Activated CD4-positive, alpha-beta T cell treated with anti-CD3 and anti-CD28 coated beads, Interleukin-2, Interleukin-6, amounts not matched to agents 100 ng/mL and 50 ng/mL, durations not matched to agents 16 hours and 8 hours (primary cell): ENCODE measurements at places on chromosomes 6 and 20.

DNA sequence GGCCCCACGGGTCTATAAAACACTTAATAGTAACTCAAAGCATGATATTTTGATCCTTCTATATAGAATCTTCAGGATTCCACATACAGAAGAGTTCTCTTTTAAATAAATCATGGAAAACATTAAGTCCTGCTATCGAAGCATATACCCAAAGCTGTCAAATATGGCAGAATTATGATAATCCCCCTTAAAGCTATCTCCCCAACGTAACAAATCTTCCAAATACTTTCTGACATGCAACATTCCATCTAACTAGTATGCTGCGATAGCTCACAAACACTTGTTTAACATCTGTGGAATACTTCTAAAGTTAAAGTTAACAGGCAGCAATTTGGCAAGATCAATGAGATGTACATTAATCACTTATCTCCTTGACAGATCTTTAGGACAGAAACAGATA, 371.0 kb upstream of the RUNX2 start:
- no peak for DNase-seq

DNA sequence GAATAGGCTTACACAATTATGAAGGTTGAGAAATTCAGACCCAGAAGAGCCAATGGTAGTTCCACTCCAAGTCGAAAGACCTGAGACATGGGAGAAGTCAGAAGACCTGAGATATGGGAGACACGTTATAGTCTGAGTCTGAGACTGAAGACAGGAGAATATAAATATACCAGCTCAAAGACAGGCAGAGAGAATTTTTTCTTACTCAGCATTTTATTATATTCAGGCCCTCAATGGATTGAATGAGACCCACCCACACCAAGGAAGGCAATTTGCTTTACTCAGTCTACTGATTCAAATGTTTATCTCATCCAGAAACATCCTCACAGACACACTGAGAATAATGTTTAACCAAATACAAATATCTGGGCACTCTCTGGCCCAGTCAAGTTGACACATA, 693.5 kb downstream of the HDGFL1 start:
- DNase-seq: no peak

DNA sequence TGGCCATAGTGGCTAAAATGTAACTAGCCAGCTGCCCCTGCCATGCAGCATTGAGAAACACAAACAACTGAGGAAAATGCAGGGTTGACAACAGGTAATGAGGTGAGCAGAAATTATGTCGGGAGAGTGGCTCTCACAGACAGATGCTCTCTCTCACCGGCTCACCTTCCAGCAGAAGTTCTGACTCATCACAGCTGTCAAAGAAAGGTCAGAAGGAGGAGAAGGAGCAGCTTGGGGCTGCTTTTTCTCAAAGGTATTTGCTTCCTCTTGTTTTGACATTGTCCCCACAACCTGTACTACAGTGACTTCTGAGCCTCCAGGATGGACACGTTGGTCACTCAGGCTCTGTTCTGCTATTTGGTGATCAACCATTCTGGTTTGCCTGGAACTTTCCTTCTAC, 190.5 kb upstream of the HEY2 start:
- no peak for DNase-seq

DNA sequence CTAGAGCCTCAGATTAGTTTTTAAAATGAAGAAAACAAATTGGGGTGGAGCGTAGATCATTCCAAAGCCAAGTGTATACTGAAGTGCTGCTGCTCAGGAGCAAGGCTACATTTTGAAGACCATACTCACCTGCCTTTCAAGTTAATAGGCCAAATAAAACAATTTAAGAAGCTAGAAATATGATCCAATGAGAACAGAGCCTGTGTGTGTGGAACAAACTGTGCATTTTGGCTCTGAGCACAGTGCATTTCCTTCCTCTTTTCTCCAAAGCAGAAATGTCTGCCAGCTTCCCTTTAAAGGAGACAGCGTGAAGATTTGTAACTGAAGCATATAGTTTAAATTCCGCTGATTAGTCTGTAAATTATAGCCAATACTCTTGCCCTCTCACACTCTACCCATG, 3.2 kb upstream of the IFNGR1 start:
- DNase-seq: no peak

DNA sequence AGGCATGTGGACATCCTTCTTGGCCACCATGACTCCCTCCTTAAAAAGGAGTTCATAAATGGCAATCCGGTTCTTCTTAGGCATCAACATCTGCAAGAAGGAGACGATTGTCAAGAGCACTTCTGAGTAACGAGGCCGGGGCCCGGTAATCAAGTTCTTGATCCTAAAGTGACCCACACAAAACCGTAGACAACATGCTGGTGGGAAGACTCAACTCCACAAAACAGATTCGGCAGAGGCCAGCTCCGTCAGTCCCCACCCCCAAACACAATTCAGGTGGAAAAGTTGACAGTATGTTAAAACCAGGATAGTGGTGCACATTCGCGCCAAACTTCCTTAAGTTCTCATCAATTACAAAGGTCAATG, 754 bp downstream of the RPS10 start:
- no peak for DNase-seq

DNA sequence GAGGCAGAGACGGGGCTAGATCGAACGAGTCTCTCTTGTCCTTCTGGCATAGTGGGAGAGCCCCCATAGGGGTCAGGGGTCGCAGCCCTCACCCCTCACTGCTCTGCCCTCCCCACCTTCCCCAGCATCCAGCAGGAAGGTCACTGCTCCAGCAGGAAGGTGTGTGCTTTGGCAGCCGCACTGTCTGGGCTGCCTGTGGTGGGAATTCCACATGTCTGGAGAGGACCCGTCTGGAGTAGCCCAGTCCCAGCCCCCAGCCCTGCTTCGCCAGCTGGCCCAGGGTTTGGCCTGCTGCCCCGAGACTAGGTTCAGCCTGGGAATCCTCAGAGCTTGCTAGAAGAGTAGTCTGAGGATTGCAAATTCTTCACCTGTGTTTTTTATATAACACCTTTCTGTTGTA, 2.5 kb upstream of the R3HDML start:
- no peak for DNase-seq

DNA sequence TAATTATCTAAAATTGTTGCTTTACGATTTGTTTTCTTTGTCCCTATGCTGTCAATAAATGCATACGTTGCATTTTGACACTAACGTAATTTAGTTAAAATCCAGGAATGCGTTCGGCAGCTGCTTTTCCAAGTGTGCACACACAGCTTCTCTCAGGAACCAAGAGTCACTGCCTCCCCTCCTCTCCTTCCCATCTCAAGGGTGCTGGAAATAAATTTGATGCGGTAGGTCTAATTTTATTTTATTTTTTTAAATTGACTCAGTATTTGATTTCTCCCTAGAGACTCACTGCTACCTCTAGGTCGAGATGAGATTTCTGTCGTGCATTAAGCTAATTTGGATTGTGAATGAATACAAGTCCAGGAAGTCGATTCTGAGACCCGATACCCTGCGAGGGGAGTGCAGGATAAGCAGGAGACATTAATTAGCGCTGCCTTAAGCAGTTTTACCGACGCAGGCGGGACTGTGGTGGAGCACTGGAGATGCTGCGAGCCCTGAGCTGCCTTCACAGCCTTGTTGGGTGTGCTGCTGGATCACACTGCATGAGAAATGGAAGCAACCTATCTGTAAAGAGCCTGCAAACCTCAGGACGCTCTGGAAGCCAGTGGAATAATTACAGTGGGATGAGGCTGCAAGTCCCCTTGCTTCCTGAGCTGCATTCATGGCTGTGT, 381.2 kb downstream of the C6orf118 start:
- no peak for DNase-seq

GRCh38 chr6:148472171-148473105, 129.8 kb downstream of the SASH1 start:
- DNase-seq: no peak

DNA sequence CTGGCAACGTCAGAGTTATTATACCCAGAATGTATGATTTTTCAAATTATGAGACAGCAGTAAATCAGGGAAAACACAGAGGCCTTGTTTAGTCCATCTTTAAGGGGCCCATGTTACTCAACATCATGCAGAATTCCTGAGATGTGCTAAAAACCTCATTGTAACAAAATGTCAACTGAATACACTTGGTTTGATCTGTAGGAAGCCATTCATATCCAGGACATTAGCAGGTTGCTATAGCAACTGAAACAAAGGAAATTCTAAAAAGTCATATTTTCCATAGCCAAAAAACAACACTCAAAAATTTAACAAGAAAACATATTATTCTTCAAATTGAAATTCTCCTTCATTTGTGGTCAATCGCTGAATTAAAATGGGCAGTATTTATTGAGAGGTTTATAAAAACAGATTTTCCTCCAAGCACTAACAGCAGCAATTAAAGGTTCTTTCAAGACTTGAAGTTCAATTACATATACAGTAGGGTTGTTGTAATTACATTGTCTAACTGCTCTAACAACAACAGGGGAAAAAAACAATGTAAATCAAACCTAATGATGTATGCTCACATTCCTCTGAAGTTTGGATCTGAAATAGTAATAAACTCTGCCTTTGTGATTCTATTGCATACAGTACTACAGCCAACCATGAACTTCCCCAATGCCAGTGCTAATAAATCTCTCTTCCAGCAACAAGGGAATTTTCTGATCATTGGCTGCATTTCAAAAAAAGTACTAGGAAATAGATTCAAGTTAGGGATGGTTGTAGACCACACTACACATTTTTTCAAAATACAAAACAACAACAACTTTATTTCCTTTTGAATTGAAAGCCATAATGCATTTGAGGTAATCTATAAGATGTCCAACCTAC, 34.9 kb downstream of the COL12A1 start:
- DNase-seq: no peak

- DNase-seq: peak; percentile 71
These were observed 20.2 kb upstream of the GJE1 start for GRCh38 chr6:142112451-142113061.

DNA sequence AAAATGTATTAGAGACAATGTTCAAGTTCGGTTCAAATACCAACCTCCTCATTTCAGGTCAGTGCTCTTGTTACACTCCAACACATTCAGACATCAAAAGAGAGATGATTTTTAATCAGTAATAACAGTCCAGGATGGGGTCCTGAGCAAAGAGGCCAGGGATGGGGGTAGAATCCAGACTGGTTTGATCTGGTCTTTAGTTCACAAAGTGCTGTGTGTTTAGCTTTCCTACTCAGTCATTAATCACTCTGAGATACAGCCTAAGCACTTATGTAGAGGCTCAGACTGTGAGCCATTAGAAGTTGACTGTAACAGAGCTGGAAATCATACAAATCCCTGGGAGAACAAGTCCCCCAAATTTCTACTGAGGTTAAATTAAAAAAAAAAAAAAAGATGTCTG, 241.6 kb downstream of the PTPRK start:
- no peak for DNase-seq

DNA sequence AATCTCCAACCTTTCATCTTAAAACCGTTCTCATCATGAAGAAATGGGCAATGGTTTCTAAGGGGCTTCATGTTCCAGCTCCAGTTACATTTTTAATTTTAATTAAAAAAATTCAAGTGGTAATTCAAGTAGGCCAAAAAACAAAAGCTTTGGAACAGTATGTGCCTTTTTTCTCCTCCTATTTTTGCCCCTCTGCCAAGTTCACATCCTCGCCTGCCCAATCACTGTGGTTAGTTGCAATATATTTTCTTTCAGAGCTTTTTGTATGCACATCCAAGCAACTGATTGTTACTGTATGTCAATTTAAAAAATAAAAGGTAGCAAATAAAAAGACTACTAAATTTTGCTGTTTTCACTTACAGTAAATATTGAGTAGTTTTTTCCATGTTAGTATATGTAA, 99.8 kb upstream of the B3GAT2 start:
- DNase-seq: no peak

DNA sequence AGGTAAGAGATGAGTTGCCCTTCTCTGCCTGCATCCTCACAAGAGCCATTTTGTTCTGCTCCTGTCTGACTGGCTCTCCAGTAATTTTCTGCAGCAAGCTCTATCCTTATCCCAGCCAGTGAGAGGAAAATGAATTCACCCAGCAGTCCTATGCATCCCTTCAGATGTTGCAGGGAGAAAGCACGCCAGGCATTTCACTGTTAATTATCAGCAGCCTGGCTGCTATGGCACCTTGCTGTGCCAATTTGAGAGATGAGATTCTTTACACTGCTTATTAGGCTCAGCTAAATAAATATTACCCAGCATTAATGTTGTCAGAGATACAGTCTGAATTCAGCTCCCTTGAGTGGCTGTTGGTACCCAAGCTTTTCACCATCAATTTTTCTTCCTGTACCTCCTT, 61.1 kb upstream of the SNAP25 start:
- DNase-seq: no peak

GRCh38 chr20:62055106-62055861, 10.4 kb downstream of the TAF4 start:
- no peak for DNase-seq

DNA sequence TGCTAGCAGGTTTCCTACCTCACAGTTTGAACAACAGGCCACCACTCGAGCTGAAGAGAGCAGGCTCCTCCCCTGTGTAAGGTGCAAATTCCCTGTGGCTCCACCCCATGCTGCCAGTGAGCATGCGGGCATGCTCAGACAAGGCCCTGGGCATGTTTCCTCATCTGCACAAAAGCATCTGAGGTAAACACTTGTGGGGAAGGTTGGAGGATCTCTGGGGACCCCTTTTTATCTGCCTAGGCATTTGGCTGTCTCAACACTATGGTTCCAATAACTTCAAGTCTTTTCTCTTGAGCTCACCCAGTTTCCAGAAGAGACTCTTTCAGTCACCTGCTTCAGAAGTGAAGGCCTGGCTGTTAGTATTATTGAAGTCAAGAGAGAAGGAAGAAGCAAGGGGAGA, 9.4 kb downstream of the C6orf58 start:
- DNase-seq: no peak

GRCh38 chr6:38738261-38738660, 23.1 kb downstream of the DNAH8 start:
- DNase-seq: no peak

DNA sequence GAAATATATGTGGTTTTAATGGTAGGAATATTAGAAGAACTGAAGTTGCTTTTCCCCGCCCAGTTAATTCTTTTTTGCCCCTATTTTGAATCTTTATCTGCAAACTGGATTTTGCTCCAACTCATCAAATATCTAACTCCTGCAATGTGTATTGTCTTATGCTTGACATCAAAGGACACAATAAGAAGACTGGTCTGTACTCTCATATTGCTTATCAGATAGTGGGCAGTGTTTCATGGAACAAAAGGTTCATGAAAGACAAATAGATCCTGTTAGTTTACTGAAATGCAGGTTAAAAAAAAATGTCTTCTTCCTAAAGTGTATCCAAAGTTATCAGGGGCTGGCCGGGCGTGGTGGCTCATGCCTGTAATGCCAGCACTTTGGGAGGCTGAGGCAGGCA, 27.7 kb upstream of the GTF3C6 start:
- DNase-seq: no peak
